Right renal cortex interstitium (tissue), 3 donors: ENCODE measurements at places on chromosomes 5 and 9.

- no peak for DNase-seq
Measured at GRCh38 chr5:92944903-92945604, 636.0 kb downstream of the NR2F1-AS1 start.

DNA sequence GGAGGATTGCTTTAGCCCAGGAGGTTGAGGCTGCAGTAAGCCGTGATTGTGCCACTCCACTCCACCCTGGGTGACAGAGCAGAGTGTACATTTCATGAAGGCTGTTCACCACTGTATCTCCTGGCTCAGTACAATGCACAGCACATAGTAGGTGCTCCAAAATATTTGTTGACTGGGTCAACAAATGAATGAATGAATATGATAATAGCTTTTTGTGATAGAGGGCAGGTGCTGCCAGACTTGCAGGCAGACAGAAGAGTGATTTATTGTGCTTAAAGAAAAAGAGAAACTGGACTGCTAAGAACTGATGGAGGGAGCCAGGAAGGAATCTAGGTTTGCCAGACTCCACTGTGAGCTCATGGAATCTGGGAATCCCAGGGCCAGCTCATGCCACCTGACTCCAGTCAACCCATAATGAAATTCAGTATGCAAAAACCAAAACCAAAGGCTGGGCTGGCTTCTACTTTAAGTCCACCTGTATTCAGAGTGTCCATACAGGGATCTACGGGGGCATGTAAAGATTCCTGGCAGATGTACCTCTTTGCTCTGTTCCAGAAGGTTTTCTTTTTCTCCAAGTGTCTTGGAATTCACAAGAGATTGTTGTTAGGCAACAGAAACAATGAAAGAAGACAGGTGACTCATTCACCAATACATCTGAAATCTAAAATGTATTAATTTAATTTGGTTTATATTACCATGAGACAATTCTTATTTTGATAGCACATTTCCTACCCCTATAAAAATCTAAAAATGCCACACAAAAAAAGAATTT, 15.5 kb upstream of the CTNNA1 start:
- no peak for DNase-seq

GRCh38 chr5:114477816-114478334, 116.0 kb downstream of the KCNN2 start:
- DNase-seq, result no peak

GRCh38 chr5:1782385-1783215, 17.0 kb downstream of the MRPL36 start:
- DNase-seq, result no peak
